KBM-7 (cell line): ENCODE measurements at places on chromosomes 16 and 17.

- no peak for DNase-seq
Observed at GRCh38 chr16:1343428-1344242, 8.0 kb downstream of the TSR3 start.

DNA sequence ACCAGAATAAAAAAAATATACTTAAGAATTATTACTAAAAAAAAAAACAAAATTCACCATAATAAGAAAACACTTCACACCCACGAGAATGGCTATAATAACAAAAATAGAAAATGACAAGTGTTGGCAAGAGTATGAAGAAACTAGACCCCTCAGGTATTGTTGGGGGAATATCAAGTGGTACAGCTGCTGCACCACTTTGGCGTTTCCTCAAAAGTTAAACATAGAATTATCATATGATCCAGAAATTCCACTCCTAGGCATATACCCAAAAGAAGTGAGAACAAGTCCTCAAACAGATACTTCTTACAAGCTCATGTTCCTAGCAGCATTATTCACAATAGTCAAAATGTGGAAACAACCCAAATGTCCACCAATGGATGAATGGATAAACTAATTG, 26.3 kb downstream of the AMFR start:
- no peak for DNase-seq

GRCh38 chr16:74936902-74937560, 47.9 kb downstream of the WDR59 start:
- peak; percentile 40 for DNase-seq

GRCh38 chr16:10831894-10832886, 13.6 kb upstream of the TVP23A start:
- no peak for DNase-seq

- no peak for DNase-seq
Observed at GRCh38 chr16:55018881-55019280, 88.2 kb downstream of the IRX5 start.

DNA sequence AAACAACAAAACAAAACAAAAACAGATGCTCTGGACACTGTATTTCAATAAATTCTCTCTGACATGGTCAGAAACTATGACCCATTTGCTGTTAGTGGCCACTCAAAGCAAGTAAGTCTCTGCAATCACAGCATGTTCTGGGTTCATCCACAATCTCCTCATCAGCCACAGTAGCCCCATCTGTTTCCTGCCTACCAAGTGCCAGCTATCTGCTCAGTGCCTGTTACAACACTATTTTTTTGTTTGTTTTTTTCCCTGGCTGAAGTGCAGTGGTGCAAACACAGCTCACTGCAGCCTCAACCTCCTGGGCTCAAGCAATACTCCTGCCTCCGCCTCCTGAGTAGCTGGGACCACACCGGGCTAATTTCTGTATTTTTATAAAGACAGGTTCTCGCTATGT, 137.9 kb downstream of the SOX9 start:
- no peak for DNase-seq

DNA sequence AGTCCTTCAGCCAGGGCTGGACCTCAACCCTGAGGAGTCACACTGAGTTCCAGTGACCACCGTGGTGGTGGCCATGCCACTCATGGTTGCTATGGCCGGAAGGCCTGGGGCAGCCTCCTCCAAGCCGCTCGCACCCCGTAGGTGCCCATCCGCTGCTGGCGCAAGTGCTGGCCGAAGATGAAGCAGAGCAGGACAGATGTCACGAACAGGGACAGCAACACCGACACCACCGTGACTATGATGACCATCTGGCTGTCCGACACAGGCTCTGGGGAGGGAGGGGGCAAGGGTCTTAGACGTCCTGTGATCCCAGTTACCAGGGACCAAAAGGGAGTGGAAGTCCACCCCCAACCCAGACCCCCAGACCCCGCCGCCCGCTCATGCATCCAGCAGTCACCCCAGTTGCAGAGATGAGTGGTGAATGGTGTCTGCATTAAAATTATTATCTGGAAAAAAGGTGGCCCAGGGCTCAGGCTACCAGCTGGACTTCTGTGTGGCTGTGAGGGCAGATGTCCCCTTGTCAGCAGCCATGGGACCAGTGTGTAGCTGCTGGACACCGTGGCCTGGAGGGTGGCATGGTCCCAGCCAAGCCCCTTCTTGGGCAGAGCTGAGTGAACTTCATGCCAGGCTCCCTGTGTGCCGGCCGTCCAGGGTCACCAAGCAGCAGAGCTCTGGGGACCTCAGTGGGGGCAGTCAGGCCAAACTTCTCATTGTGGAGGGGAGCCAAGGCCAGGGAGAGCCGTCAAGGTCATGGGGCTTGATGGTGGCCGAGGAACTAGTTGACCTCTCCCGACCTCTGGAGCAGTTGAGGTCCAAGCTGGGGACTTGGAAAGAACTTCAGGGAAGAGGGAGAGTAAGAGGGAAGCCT, 4.7 kb downstream of the PRR29 start:
- no peak for DNase-seq

- DNase-seq = peak; percentile 64
Observed at GRCh38 chr16:56866955-56867830, 2.2 kb downstream of the SLC12A3 start.

DNA sequence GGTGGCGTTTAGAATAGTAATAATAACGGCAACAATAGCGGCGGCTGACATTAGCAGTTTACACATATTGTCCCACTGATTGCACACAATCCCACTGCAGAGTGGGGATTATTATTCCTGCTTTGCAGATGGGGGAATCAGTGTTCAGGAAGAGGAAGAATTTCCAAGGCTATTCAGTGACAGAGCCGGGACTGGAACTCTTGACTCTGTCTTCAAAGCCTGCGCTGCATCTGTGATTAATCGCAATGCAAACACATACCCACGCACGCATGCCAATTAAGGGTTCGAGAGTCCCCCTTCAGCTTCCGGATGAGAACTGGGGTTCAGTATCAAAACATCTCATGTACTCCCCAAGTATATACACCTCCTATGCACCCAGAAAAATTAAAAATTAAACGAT, 29.2 kb downstream of the TMEM186 start:
- no peak for DNase-seq

DNA sequence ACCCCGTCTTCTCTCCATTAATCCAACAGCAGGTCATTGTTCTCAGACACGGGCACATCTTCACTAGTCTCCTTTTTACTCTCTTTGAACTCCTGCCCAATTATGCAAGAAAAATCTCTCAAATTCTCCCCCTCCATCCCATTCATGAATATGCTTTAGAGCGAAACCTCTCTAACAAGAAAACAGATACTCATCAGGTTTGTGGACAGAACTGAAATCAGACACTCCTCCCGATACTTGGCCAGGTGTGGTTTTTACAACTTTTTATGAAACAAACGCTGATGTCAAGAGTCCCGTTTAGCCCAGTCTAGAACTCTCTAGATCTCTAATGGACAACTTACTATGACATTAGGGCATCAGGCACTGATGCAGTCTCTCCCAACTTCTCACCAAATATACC, 40.9 kb downstream of the PIK3R5 start:
- DNase-seq = no peak

- no peak for DNase-seq
Observed at GRCh38 chr17:82386255-82386831, 14.8 kb downstream of the UTS2R start.

GRCh38 chr16:3822366-3823045, 58.0 kb downstream of the CREBBP start:
- DNase-seq = no peak

DNA sequence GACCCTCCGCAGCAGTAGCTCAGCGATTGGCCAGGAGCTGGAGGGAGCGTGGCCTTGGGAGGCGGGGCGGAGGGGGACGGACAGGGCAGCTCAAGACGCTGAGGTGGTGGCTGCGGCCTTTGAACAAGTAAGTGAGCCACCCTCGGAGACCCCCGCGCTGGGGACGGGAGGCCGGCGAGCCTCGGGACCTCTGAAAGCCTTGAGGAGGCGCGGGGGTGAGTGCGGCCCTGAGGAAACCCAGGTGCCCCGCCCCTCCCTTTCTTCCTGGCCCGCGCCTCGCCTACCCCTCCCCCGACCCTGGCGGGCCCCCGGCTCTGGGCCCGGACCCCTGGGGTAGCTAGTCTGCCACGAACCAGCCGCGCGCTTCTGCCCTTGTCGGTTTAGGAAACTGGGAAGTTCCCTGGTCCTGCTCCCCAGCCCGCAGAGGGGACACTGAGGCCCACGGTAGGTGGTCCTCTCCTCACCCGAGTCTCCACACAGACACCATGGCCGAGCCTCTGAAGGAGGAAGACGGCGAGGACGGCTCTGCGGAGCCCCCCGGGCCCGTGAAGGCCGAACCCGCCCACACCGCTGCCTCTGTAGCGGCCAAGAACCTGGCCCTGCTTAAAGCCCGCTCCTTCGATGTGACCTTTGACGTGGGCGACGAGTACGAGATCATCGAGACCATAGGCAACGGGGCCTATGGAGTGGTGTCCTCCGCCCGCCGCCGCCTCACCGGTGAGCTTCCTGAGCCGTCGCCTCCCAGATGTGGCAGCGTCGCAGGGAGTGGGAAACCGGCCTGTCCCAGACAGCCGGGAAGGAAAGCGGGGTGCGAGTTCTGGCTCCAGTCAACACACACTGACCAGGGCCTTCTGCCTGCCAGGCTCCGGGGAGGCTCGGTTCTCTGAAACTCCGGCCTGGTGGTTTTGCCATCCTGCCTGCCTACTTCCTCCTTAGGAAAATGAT, at the start of gene MAPK7:
TSS of gene MAPK7 (plus strand) at position 83 of the 945 bp plus-strand sequence. CDS start at position 486, 403 bp downstream.
- DNase-seq = no peak

DNA sequence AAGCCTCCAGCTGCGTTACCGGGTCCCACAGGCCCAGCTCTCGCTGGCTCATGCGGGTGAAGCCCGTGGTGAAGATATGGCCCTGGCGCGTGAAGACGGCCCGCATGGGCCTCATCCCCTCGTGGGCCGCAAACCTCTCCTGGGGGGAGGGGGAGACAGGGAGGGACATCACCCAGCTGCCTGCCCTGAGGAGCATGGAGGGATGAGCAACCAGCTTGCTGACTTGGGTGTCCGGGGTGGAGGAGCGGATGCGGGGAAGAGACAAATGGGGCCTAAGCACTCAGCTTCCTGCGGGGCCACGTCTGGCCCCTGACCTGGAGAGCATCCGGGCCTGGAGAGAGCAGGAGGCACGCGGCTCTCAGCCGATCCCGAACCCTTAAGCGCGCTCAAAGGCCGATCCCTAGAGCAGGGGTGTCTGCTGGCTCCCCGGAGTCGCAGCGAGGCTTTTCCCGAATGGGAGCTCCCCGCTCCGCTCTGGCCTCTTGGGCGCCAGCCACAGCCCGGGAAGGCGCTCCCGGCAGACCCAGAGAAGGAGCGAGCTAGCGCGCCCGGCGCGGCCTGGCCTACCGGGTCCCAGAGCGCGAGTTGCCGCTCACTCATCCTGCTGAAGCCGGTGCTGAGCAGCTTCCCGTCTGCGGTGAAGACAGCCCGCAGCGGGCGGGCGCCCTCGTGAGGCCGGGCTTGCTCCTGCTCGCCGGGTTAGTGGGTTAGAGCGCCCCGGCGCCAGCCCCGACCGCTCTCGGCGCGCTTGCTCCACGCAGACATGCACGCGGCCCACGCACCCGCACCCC, 5.0 kb downstream of the CORO6 start:
- peak; percentile 89 for DNase-seq

GRCh38 chr17:30517786-30518185, 40.6 kb downstream of the GOSR1 start:
- DNase-seq = no peak

DNA sequence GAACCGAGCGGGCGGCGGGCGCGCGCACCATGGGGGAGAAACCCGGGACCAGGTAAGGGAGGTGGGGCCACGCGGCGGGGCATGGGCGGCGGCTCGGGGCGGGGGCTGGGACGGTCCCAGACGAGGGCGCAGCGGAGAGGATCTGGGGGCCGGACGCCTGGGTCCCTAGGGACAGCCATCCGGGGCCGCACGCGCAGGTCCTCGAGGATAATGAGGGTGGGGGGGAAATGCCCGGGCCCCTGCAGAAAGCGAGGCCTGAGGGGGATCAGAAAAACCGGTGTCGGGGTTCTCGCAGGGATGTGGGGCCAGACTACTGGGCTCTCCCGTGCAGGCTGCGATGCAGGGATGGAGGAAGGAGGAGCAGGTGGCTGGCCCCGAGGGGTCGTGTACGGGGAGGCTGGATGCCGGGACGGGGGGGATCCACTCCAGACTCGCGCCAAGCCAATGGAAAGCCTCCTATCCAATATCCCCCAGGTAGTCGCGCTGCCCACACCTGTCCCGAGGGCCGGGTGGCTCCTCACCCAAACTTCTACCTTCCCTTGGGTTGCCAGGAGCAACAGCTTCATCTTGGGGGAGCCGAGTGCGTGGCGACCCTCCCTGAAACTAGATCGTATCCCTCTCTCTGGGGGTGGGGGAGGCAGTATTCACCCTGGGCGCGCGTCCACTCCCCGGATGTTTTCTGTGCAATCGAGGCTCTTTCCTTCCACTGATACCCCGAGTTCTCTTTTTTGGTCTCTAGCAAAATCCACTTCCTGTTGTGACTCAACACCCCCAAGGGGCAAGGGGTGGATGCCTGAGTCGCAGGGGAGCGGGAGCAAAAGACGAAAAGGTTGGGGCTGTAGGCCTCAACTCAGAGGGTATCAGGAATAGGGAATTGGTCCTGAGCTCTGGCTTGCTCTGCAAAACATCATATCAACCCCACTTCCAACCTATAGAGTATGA, 532 bp downstream of the ARRB2 start:
- DNase-seq = no peak

- DNase-seq = no peak
Observed at GRCh38 chr17:80683625-80684104, 139.0 kb downstream of the RPTOR start.

DNA sequence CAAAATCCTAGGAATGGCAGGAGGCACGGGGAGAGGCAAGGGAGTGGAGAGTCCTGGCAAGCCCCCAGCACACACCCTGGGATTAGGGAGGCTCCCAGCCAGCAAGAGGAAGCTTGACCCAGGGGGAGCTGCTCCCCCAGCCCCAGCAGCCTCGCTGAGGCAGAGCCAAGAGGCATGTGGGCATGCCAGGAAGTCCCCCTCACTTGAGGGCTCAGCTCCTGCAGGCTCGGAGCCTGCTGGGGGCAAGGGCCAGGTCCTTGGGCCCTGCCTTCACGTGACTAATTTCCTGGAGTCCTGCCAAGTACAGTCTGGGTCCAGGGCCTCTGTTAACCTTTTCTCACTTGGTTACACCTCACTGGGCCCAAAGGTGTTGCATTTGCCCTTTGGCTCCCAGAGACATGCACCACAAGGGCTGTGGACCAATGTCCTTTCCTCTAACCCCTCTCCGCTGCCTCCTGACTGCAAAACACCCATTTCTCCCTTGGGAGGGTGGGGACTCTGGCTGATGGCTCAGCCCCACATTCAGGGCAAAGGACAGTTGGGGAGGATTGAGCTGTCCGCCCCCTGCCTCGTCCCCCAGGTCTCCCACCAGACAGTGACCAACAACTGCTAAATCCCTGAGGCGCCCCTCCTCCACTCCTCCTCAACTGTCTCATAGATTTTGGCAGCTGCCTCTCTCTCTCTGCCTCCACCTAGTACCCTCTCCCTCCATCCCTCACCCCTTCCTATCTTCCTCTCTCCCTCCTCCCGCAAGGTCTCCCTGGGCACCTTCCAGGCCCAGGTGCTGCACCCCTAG, 4.4 kb upstream of the SLC47A2 start:
- no peak for DNase-seq

- no peak for DNase-seq
Observed at GRCh38 chr17:72264682-72265405, 144.0 kb downstream of the SOX9 start.

- DNase-seq = peak; percentile 80
Observed at GRCh38 chr16:31181102-31181830, 1.3 kb downstream of the FUS start.

GRCh38 chr16:25317732-25318316, 60.2 kb upstream of the ZKSCAN2 start:
- no peak for DNase-seq

GRCh38 chr16:84761448-84762368, 58.1 kb upstream of the CRISPLD2 start:
- no peak for DNase-seq
